ENCODE measurements at places on chromosomes 16 and 17. TPM values are rescaled to one million over a fixed set of nuclear protein-coding genes. Genes with fewer than 3 reads are reported as not detected.

Gene PROCA1
- 0.58 TPM for total RNA-seq

DNA sequence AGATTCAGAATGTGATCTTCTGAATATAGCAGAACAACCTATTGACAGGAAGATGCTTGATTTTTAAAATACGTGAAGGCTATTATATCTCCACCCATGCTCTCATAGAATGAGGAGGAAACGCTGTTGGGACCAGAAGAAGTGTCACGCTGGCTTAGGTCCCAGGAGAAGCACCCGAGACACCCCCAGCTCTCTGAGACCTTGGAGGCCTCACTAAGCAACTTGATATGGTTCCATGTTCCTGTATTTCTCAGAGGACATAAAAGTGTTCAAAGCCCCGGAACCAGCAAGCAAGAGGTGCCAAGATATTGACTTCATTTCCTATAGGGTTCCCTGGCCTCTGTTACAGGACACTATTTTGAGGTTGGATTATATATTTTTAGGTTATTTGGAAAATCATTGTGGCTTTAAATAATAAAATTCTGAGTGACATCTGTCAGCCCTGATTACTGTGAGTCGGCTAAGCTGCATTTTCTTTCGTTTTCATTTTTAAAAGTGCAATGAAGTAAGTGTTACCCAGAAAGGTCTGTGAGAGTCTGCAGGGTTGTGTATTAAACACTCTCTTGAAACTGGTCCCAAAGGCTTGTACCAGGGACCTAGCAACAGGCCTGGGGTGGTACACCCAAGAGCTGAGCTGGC is 400.0 kb downstream of the SOX9 start:
- no peak for DNase-seq

Gene SLC46A1
- total RNA-seq: 5.2 TPM

GRCh38 chr16:15897121-15897780 is 8.8 kb upstream of the CEP20 start:
- DNase-seq: no peak

Gene HIC1
- total RNA-seq: 11.9 TPM

GRCh38 chr16:29810699-29811169 is 1.3 kb upstream of the PRRT2 start:
- no peak for DNase-seq

Gene PRSS33
- total RNA-seq: not detected

GRCh38 chr16:58511933-58512815 is 3.1 kb upstream of the SETD6 start:
- DNase-seq: no peak

DNA sequence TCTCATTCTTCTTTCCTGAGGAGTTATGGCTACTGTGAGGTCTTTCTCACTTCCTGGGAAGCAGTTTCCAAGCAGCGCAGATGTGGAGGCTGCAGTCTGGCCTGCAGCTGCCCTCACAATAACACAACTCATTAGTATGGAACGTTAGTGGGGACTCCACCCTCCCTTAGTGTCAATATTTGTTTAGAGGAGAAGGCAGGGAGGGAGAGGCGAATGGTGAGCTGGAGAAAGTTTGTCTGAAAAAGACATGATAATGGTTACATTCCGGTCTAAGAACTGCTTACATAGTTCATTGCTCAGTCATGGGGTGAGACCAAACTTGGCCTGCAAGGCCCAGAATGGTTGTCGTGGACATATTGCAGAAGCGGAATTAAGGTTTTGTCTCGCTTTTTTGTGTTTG is 170.2 kb downstream of the HS3ST3B1 start:
- no peak for DNase-seq

Data from kidney epithelial cell (primary cell).